ENCODE measurements at places on chromosomes 2 and 18.

- no peak for DNase-seq
Observed at GRCh38 chr2:198880421-198880820, 577.3 kb downstream of the SATB2 start.

DNA sequence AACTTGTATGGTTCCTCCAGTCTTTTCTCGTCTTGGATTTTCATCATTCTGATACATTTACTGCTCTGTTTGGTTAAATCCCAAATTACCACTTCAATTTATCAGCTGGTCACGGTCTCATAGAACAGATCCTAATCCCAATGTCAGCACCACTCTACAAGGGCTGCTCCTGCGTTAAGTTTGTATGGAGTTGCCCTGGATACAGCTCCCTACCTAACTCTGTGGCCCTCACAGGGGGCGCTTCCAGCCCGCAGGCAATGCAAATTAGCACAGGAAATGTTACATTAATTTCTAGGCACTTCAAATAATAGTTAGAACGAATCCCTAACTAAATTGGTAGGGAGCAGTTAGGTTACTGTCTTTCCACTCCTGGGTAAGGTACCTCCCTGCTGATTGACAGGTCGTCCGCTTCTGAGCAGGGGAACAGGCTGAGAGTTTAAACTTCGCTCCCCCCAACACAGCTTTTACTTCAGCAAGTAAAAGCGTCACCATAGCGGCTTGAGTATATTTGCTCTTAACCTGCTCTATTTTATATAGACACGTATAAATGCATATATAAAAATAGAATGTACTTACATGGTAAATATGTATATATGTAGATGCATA, 238.5 kb upstream of the FANCL start:
- DNase-seq: no peak

GRCh38 chr2:118065015-118065706, 23.1 kb upstream of the INSIG2 start:
- DNase-seq: no peak

DNA sequence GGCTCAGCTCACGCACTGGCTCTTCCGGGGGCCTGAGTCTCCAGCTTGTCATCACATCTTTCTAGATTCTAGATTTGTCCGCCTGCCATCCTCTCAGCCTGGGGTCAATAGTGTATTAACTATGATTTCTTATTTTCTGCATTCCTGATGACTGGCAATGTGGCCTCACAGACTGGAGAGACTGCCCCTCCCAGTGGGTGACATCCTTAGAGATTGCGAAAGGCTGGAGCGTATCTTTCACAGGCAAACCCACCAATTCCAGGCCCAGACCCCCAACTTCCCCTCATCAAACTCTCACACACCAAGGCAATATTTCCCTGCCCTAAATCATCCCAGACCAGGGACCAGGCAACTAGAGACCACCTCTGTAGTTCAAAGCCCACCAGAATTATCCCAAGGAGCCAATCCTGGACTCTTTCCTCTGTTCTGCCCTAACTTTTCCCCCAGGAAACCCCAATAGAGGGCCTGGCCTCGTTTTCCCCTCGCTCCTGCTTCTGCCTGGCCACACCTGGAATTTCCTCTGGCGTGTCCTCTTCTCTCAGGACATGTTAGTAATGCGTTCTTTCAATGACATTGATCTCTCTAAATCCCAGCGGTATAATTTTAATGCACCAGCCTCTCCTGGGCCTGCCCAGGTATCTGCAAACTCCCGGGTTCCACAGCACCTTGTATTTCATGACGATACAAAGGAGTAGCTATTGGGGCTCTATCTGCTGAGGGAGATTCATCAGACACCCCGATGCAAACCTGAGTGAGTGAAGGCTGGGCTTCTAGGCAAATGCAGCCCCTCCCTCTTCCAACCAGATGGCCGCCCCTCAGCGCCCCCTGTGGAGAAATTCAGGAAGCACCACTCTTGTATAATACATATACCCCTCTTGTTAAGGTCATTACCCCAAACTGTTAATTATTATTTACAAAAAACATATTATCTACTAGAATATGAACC, 2.4 kb upstream of the KCNF1 start:
- peak; percentile 28 for DNase-seq

- DNase-seq: no peak
Observed at GRCh38 chr2:2921011-2921720, 456.5 kb downstream of the EIPR1 start.

- DNase-seq: no peak
Observed at GRCh38 chr2:31075941-31076590, 62.2 kb downstream of the GALNT14 start.

- DNase-seq: no peak
Observed at GRCh38 chr2:150122871-150123613, 364.4 kb downstream of the RND3 start.

DNA sequence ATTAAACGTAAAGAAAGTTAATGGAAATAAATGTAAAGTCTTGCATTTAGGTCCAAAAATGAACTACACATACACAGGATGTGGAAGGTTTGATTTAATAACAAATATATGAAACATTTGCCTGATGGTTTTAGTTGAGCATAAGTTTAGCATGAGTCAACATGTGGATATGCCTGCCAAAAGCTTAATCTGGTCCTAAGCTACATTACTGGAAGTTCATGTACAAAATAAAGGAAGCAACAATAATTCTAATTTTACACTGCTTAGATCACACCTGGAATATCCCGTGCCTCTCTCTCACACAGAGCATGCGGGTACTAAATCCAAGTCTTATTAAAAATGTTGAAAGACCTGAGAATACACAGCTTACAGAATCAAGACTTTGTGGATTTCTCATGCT, 276.5 kb upstream of the NRP2 start:
- DNase-seq: no peak

- DNase-seq: no peak
Observed at GRCh38 chr18:45324495-45325113, 290.7 kb upstream of the SLC14A2 start.

GRCh38 chr18:9716780-9717563, 8.9 kb downstream of the RAB31 start:
- no peak for DNase-seq

DNA sequence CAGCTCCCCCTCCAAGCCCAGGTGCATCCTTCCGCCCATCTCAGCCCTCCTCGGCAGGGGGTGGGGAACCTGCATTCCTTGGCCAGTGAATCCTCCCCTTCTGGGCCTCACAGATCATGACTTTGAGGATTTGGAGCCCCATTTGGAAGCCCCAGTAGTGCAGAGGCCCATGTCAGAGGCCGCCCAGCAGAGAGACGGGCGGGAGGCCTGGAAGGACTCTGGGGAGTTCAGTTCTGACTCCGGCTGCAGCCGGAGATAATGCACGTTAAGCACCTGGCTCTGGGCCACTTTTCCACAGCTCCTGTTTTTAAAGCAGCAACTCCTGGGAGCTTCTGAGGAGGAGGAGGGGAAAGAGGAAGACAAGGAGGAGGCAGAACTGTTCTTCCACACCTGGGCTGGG, 14.9 kb downstream of the ATOH8 start:
- DNase-seq: no peak

All from stimulated activated CD4-positive, alpha-beta T cell treated with anti-CD3 and anti-CD28 coated beads, Interleukin-2, amount 100 ng/mL, for 24 hours (primary cell).